ENCODE measurements at places on chromosomes 1 and 21. TPM values are rescaled to one million over a fixed set of nuclear protein-coding genes. Genes with fewer than 3 reads are reported as not detected.
A peak's percentile ranks its signal among the peaks of the same experiment; 100 is the strongest.

Gene PSEN2
- total RNA-seq = 45.8 TPM

Gene MNDA
- total RNA-seq = not detected

Gene ANGPTL3
- not detected for total RNA-seq

Gene TEDDM1
- not detected for total RNA-seq

Gene FMO4
- total RNA-seq = 2.9 TPM

Gene MARCKSL1
- total RNA-seq = 147 TPM

Gene PROK1
- total RNA-seq = not detected

Gene CD46
- total RNA-seq = 122 TPM

Gene NFIA
- 12.4 TPM for total RNA-seq

DNA sequence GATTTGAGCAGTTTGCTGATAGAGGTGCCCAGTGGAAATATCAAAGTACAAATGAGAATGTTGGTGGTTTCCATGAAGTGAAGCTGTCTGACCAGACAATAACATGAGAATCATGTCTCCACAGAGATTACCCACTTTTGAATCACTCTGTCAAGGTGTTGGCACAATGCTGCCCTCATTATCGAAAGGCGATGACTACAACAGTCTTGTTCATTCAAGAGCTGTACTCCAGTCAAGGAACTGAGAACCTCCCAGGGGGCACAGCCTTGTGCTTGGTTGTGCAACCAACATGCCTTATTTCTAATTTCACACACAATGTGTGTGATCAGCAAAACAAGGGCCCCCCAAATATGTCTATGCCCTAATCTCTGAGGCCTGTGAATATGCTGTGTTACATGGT, 35.7 kb downstream of the ETS2 start:
- no peak for DNase-seq

- DNase-seq = no peak
Measured at GRCh38 chr1:183061194-183061593, 38.0 kb downstream of the LAMC1 start.

GRCh38 chr1:5509664-5510452, 482.4 kb downstream of the NPHP4 start:
- DNase-seq = peak; percentile 71

GRCh38 chr1:244316407-244316806, 135.3 kb downstream of the ADSS2 start:
- no peak for DNase-seq

DNA sequence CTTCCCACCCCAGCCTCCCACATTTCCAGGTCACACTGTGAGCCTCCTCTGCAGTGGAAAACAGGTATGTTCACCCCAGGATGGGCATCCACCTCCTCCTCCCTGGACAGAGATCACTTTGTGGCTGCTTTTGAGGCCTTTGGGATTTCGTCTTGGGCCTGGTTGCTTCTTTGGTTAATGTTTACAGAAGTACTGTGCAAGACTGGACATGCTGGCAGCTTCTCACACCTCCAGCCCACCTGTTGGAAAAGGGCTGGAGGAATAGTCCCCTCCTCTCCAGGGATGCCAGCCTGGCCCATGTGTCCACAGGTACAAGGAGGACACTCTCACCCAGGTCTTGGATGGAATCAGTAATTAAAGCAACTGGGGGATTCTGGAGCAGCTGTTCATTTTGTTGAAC, 56.1 kb downstream of the KAZN start:
- DNase-seq = no peak

DNA sequence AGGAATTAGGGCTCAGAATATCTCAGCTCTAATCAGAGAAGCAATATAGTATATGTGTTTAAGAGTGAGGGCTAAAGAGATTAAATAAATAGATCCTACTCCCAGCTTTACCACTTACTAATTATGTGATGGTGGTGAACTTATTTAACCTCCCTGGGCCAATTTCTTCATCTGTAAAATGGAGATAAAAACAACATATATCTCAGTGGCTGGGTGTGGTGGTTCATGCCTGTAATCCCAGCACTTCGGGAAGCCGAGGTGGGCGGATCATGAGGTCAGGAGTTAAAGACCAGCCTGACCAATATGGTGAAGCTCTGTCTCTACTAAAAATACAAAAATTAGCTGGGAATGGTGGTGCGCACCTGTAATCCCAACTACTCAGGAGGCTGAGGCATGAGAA, 135.2 kb downstream of the SLC44A5 start:
- no peak for DNase-seq

DNA sequence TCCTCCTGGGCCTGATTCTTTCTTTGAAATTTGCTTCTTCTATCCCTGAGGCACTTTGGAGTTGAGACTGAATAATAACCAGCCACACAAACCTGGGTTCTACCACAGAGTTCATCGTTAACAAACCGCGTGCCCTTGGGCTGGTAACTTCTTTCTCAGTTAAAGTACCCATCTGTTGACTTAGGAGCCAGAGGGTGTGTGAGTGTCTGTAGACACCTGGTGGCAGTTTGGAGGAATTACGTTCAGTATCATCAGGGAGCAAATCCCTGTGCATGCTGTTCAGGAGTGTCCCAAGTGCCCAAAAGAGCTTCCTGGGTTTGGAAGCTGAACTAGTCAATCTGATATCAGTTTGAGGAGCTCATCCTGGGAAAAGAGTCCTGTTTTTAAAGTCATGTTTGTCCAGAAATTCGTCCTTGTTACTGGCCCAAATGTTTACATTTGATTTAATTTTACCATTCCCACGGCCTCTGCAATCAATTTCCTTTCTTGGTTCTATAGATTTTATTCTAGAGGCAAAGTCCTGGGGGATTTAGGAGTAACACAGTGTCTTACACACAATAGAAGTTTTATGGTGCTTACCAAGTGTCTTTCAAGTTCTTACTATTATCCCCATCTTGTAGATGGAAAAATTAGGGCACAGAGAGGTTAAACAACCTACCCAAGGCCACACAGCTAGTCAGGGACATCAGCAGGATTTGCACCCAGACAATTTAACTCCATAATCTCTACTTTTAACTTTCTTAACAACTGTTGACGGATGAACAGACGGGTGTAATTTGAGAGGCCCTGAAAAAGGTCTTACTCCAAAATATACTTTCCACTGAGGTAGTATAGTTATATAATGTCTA, 26.7 kb upstream of the RPTN start:
- peak; percentile 75 for DNase-seq

- no peak for DNase-seq
Measured at GRCh38 chr1:55233145-55233777, 18.1 kb upstream of the USP24 start.

GRCh38 chr1:12435639-12436344, 182.2 kb downstream of the DHRS3 start:
- peak; percentile 95 for DNase-seq

- no peak for DNase-seq
Measured at GRCh38 chr21:29418813-29419212, 120.1 kb downstream of the BACH1 start.

Measured in dermis blood vessel endothelial cell (primary cell).